ENCODE measurements at places on chromosomes 12 and 14. TPM values are rescaled to one million over a fixed set of nuclear protein-coding genes. Genes with fewer than 3 reads are reported as not detected.

Gene PDE3A
- polyA plus RNA-seq = 0.06 TPM

Gene AICDA
- polyA plus RNA-seq = not detected

Gene IL22
- polyA plus RNA-seq = not detected

Gene LAG3
- not detected for polyA plus RNA-seq

Gene REP15
- 1.5 TPM for polyA plus RNA-seq

Gene LRRC10
- polyA plus RNA-seq = not detected

Gene PRB2
- 0.16 TPM for polyA plus RNA-seq

Gene FOXG1
- 0.04 TPM for polyA plus RNA-seq

Gene MYO1H
- polyA plus RNA-seq = not detected

Gene GPD1
- polyA plus RNA-seq = not detected

Gene TOGARAM1
- polyA plus RNA-seq = 10.5 TPM

Gene DCAF5
- 26.4 TPM for polyA plus RNA-seq

Gene KRT6C
- not detected for polyA plus RNA-seq

Gene PIWIL1
- not detected for polyA plus RNA-seq

Gene SLCO1A2
- not detected for polyA plus RNA-seq

Gene BATF
- polyA plus RNA-seq = not detected

Gene TGM1
- polyA plus RNA-seq = not detected

Gene TMEM106C
- 70.4 TPM for polyA plus RNA-seq

Gene FAM181A
- polyA plus RNA-seq = not detected

Gene TPPP2
- not detected for polyA plus RNA-seq

Gene RND1
- not detected for polyA plus RNA-seq

Gene RPL10L
- not detected for polyA plus RNA-seq

Gene DPY19L2
- polyA plus RNA-seq = 0.31 TPM

Gene AKAP6
- 4.8 TPM for polyA plus RNA-seq

Gene FOXN4
- not detected for polyA plus RNA-seq

Gene ACSM4
- polyA plus RNA-seq = not detected

Gene NAV3
- 24.2 TPM for polyA plus RNA-seq

Gene CCDC175
- polyA plus RNA-seq = not detected

Gene CYP27B1
- polyA plus RNA-seq = 0.42 TPM

Gene SMIM41
- not detected for polyA plus RNA-seq

Measured in GM23248 (cell line).